ENCODE measurements at places on chromosomes 6 and 20. TPM values are rescaled to one million over a fixed set of nuclear protein-coding genes. Genes with fewer than 3 reads are reported as not detected.

GRCh38 chr6:160110586-160111123 lies 11.0 kb upstream of the SLC22A1 start:
- H3K4me3 ChIP-seq, result no peak overlapping the region
- no peaks in the 10 kb centered on the region for H3K4me1 ChIP-seq
- no peaks in the 10 kb centered on the region for H3K27me3 ChIP-seq
- no peaks in the 10 kb centered on the region for H3K36me3 ChIP-seq
- no peak overlapping the region for H3K27ac ChIP-seq

- H3K27me3 ChIP-seq, result no peaks in the 10 kb centered on the region
- peaks cover 2% of the 10 kb centered on the region for H3K36me3 ChIP-seq
- H3K4me1 ChIP-seq, result no peaks in the 10 kb centered on the region
- no peak overlapping the region for H3K27ac ChIP-seq
- no peak for DNase-seq
Observed at GRCh38 chr6:134004714-134005113, 47.7 kb downstream of the SLC2A12 start.

DNA sequence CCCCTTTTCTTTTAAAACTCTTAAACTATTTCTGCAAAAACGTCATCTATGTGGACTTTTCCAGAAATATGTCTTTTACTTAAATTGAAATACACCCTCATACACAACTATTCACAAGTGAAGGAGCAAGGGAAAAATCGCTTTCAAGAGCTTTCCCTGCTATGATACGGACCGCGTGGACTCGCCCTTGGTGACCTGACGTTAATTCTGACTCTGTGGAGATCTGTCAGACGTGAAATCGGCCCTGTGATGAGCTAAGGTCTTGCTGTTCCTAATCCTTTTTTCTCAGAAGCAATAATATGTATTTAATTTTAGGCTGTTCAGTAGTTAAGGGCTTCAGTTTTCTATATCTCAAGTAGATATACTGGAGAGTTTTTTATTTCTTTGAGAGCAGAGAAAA lies 113.6 kb downstream of the RPP40 start:
- no peak overlapping the region for H3K27ac ChIP-seq
- H3K27me3 ChIP-seq, result no peaks in the 10 kb centered on the region
- H3K4me1 ChIP-seq, result no peaks in the 10 kb centered on the region
- DNase-seq, result no peak

GRCh38 chr6:3230256-3230882 lies 2.9 kb upstream of the TUBB2B start:
- H3K27me3 ChIP-seq, result no peaks in the 10 kb centered on the region
- no peaks in the 10 kb centered on the region for H3K36me3 ChIP-seq
- no peak for DNase-seq
- H3K4me3 ChIP-seq, result no peak overlapping the region
- H3K27ac ChIP-seq, result no peak overlapping the region

The OPRM1 gene
- total RNA-seq, result not detected

The GMPR gene
- 23.8 TPM for total RNA-seq

All from aorta (tissue), 5 donors.